Activated CD4-positive, alpha-beta T cell treated with anti-CD3 and anti-CD28 coated beads, Interleukin-2, Interleukin-4, amounts not matched to agents 100 ng/mL and 50 ng/mL, durations not matched to agents 16 hours and 8 hours (primary cell): ENCODE measurements at places on chromosomes 2 and 18.

DNA sequence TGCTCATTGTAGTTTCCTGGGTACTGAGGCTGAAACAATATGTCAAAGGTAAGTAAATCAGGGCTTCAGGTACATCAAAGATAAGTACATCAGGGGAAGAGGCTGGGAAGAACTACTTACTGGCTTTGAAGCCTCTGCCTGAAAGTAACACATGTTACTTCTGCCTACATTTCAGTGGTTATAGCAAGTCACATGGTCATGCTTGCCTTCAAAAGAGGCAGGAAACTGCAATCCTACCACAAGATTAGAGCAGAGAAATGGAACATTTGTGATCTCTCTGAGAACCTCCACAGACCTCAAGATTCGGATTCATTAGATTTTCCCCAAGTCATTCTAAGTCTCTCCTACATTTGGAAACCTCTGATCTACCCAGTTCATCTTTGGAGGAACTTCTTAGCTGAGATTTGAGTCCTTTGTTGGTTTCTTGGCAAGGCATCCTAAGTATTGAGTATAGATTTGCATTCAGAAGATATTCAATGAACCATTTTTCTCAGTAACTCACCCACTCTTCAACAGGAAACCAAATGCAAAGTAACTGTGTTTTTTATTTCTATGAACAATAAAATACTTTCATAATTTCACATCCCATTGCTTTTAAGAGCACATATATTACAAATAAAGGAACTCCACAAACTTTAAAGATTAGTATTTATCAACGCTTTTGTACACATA lies 48.5 kb upstream of the CCDC195 start:
- no peak for DNase-seq

GRCh38 chr18:58409802-58410445 lies 219.0 kb downstream of the ALPK2 start:
- DNase-seq, result no peak

GRCh38 chr2:70828914-70829824 lies 6.4 kb downstream of the CD207 start:
- no peak for DNase-seq

DNA sequence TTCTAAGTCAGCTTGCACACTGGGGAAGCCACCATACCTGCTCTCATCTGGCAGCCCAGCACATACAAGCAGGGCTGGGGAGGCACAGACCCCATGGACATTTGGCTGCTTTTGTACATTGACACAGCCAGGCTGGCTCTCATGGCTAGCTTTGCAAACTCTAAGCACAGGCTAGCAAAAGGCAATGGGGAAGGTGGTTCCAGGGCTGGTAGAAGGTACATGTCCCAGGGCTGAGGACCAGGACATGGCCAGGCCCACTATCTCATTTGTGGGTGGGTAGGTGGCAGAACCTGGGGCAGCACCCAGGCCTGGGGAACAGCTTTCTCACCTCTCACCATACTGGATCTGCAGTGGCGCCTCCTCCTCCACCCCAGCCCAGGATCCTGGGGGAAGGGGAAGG lies 90.9 kb downstream of the HS1BP3 start:
- no peak for DNase-seq

- DNase-seq, result no peak
These were observed 223.1 kb downstream of the C1D start for GRCh38 chr2:67839668-67840067.

DNA sequence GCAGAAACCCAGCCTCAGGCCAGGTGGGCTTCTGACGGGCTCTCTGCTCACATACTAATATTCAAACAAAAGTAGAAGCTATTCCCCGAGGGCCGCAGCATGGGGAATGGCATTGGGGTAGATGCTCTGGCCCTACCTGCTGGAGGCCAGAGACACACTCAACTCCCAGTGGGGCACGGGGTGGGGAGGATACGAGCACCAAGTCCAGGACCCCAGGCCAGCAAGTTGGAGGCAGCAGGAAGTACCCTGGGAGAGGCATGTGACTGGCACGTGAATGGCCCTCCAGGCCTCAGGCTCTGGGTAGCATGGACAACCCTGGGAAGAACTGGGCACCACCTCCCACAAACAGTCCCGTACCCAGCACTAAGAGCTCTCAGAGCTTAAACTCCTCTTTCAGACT lies 3.8 kb downstream of the DNMT3A start:
- no peak for DNase-seq

GRCh38 chr2:226136739-226137138 lies 662.9 kb downstream of the IRS1 start:
- no peak for DNase-seq

DNA sequence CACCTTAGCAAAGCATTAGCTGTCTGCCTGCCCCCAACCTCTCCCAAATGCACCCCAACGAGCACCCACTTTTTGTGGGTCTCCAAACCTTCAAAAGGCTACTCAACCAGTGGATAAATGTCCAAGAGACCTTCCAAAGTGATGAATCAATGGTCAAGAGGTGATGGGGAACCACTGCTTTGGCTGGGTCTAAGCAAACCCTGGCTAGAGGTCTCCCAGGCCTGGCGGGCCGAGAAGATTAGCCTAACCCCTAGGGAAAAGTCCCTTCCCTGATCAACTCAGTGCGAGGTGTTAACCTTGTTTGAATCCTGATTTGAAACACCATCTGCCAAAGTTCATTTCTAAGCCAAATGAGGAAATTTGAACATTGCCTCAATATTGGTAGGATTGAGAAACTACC lies 144.7 kb upstream of the SIX3 start:
- no peak for DNase-seq

DNA sequence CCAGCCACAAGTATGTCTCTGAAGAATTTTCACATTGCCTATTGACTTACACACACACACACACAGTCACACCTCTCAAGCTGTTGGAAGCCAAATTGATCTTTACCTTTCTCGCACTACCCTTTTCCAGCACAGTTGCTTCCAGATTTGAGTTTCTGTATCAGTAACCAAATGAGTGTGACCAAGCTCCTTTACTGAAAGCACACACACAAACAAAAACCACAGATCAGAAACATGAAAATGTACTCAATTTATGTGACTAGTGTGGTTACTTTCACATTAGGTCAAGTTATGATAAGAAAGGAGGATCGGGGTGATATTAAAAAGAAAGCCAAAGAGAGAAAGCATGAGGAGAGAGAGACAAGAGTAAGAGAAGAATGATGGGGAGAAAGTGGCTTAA lies 993.9 kb upstream of the POU3F3 start:
- no peak for DNase-seq

DNA sequence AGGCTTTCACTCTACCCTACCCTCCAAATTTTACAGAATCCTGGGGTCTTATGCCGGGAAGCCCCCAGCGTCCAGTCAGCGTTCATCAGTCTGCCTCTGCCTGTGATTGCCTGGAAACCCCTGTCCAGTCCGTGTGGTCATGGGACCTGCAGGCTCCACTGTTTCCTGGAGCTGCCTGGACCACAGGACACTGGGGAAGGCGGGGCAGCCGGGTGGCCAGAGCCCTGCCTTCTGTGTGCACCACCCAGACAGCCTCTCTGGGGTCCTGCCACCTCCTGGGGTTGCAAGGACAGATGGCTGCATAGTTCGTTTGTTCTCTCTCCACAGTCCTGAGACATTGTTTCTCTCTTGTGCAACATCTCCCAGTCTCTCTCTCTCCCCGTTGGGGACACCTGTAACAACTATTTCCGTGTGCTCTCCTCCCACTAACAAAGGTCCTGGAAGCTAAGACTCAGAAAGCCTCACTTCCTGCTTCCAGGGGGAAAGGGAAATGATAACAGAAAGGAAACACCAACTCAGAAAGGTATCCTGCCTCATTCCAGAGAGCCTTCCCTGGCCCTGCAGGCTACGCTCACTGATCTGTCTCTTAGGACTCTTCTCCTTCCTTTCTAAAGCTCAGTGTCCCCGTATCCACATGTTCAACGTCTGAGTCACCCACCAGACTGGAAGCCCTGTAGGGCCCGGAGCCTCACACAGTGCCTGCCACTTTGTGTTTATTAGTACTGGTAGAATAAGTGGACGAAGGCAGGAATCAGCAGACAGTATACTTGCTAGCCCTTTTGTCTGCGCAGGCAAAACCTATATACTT lies 192.8 kb upstream of the RAB12 start:
- no peak for DNase-seq

DNA sequence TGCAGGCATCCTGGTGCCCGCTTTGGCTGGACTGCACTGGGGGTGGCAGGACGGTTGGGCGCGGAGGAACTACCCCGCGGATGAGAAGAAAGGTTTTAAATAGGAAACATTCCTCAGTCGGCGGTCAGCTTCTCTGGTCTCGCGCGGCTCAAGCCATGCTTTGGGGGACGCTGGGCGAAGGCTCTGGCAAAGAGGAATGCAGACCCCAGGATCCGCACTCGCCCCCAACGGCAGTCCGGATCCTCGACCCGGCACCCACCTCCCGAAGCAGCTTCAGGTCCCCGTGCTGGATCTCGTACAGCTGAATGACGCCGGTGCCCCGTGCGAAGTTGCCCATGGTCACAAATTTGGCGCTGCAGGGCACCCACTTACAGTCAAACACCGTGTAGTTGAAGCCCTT lies 686 bp upstream of the PNO1 start:
- DNase-seq, result no peak

- DNase-seq, result no peak
These were observed 29.3 kb downstream of the GPR55 start for GRCh38 chr2:230895536-230896345.

GRCh38 chr2:31739161-31739560 lies 158.4 kb upstream of the SRD5A2 start:
- DNase-seq, result no peak

DNA sequence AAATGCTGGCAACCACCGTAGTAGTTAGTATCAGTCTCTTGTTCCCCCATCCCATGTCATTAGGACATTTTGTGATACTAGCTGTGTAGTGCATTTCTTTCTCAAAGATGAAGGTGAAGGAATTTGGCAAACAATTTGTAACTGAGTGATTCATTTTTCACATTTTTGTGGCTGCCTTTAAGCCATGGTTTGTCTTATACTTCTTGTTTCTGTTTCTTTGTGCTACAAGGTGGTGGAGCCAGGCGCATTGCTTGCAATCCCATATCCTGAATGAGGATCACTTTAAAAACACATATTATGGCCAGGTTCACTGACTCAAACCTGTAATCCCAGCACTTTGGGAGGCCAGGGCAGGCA lies 40.6 kb downstream of the GPD2 start:
- DNase-seq, result peak; percentile 70

GRCh38 chr18:63306249-63306648 lies 13.3 kb downstream of the BCL2 start:
- no peak for DNase-seq

- DNase-seq, result peak; percentile 36
These were observed 441.3 kb upstream of the SLC14A2 start for GRCh38 chr18:45173799-45174519.

DNA sequence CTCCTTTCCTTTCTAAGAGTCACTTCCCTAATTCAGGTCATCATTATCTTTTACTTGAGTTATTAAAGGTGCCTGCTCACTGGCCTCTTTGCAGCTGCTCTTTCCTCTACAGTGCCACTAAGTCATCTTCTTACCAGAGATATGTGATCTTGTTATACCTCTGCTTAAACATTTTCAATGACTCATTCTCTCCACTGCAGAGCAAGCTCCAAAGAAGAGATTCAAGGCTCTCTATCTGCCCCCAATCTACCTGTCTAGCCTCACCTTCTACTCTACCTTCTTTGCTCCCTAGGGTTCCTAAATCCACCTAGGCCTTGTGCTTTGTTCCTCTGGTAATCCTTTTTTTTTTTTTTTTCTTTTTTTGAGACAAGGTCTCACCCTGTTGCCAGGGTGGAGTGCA lies 3.1 kb downstream of the ARHGEF33 start:
- no peak for DNase-seq

DNA sequence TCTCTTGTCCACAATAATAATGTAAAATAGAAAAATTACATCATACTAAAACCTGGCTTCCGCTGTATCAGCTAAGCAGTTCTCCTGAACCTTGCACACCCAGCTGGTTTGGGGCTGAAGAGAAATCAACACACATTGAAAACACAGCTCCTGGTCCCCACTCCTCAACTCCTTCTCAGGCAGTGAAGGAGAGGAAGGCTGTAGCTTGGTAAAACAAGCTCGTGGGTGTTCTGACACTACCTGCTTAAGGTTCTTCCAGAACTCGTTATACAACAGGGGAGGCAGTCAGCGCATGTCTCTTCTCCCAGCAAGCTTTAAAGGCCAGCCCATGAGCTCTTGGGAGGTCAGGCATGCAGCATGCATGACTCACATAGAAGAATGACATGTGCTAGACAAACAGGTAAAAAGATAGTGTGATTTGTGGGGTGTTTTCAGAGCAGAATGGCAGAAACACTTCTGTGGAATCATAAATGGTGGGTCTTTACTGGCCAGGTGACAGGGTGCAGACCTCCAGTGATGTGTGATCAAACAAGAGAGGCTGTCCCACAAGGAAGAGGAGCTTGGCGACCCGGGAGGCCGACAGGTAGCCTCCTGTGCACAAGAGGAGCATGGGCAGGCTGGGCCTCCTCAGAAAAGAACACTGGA lies 69.1 kb downstream of the UXS1 start:
- DNase-seq, result no peak

DNA sequence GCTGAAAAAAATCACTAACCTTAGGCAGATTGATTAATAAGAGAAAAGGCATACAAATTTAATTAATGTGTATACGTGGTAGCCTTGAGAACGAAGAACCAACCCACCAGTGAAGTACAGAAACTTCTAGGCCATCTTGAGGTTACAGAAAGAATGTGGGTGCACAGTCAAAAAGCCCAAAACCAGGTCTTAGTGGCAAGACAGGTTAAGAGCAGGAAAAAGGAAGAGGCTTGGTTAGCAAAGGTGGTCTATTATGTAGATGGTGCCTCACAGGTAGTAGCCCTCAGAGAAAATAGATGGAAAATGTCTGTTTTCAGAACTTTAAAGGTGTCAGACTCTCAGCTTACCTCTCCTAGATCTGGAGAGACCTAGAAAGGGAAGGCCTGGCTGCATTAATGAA lies 22.0 kb upstream of the SLC35G4 start:
- DNase-seq, result no peak

GRCh38 chr2:133607679-133608078 lies 39.4 kb upstream of the NCKAP5 start:
- no peak for DNase-seq

DNA sequence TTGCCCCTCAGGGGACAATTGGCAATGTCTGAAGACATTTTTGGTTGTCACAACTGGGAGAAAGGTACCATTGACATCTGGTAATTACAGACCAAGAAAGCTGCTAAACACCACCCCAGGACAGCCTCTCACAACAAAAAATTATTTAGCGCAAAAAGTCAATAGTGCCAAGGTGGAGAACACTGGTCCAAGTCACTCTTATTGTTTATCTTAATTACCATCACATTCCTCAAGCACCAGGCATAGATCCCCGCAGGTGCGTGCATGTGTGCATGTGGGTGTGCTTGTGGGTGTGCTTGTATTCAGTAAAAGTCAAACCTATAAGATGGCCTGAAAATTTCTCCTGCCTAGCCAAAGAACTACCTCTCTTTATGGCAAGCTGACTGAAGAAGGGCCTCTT lies 74.9 kb upstream of the WDR75 start:
- DNase-seq, result no peak

DNA sequence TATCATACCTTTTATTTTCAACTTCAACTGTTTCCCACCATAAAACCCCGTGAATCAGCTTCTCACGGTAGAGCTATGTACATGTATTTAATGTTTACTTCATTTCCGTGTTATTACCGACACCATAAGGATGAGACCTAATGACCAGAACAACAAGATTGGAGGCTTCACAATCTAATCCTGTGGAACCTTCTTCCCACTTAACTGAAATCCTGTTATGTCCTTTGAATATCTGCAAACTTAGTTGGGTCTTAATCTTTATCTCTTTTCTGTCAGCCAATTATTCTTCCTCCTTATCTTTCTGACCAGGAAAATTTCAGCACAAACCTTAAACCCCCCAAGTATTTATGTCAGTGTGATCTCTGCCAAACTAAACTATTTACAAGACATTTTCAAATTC lies 214.4 kb downstream of the TMX3 start:
- DNase-seq, result no peak
